ENCODE measurements at places on chromosomes 7 and 10.

GRCh38 chr7:80641548-80641947 lies 3.1 kb downstream of the CD36 start:
- no peak for DNase-seq

DNA sequence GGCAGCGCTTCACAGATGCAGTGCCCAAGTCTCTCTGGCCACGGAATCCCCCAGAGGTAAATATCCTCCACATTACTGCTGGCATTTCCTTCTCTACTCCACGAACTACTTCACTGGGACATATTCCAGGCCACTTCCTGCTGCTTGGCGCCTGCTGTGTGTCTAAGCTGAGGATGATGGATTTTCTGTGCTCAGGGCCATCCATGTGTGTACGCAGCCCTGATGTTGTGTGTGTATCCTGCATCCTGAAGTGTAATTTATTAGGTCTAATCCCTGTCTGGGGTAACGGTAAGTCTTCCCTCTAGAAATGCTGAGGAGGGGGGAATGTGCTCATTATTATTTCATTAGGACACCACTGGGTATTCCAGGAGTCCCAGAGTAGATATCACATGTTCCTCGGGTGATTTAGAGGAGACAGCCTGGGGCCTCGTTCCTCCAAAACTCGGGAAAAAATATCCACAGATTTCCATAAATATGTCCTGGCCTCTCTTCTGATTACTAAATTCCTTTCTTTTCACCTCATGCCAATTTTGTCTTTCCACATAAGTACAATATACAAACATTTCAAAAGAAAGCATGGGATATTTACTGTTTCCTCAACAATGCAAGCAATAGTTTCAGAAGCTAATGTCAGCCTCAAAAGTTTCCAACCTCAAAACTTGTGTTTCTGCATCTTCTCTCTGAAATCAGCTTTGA lies 25.5 kb upstream of the HABP2 start:
- DNase-seq, result no peak

- no peak for DNase-seq
These were observed 79.9 kb upstream of the SMIM30 start for GRCh38 chr7:113198226-113198625.

GRCh38 chr7:34313289-34313688 lies 344.7 kb upstream of the NPSR1 start:
- no peak for DNase-seq

- peak; percentile 65 for DNase-seq
These were observed 3.8 kb downstream of the HILPDA start for GRCh38 chr7:128459394-128459878.

DNA sequence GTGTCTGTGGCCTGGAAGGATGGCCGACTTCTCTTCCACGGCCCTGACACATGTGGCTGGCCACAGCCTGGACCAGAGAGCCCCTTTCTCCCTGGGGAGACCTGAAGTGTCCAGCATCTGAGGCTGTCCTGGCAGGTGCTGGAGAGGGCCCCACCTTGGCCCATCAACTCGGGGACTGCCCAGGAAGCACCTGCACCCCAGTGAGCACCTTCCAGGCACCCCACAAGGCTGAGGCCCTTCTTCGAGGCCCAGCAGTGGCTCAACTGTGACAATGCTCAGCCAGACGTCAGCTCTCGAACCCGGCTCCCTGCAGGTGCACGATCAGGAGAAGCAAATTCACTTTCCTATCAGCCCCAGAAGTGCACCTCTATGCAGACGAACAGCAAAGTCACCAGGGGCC lies 24.3 kb downstream of the RGS10 start:
- DNase-seq, result no peak

DNA sequence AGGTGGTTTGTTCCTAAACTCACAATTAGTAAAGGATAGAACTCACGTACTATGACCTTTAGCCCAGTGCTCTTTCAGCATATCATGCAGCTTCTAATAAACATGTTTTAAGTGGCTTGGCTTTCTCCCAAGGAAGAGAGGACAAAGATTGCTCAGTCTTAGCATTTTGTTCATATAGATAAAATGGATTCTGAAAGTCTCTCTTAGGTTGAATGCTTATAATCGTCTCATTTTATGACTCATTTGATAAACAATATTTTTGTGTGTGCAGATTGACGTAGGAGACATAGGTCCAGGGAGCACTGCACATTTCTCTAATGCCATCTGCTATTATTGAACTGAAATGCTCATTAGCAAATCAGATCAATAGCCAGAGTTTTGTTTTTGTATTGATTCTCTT lies 44.8 kb downstream of the GNAT3 start:
- DNase-seq, result no peak

GRCh38 chr10:69802424-69803161 lies 887 bp downstream of the COL13A1 start:
- peak; percentile 54 for DNase-seq

- DNase-seq, result no peak
These were observed 80.3 kb upstream of the ARID5B start for GRCh38 chr10:61821153-61821552.

GRCh38 chr7:44311561-44312495 lies 13.6 kb downstream of the CAMK2B start:
- DNase-seq, result no peak

GRCh38 chr7:140196361-140197217 lies 19.8 kb upstream of the KDM7A start:
- DNase-seq, result no peak

GRCh38 chr10:126264102-126265018 lies 123.9 kb downstream of the ADAM12 start:
- DNase-seq, result no peak

All from WTC11 (cell line).